ENCODE measurements at places on chromosomes 6 and 20.

GRCh38 chr6:144681334-144681733 is 396.2 kb downstream of the UTRN start:
- DNase-seq: no peak

DNA sequence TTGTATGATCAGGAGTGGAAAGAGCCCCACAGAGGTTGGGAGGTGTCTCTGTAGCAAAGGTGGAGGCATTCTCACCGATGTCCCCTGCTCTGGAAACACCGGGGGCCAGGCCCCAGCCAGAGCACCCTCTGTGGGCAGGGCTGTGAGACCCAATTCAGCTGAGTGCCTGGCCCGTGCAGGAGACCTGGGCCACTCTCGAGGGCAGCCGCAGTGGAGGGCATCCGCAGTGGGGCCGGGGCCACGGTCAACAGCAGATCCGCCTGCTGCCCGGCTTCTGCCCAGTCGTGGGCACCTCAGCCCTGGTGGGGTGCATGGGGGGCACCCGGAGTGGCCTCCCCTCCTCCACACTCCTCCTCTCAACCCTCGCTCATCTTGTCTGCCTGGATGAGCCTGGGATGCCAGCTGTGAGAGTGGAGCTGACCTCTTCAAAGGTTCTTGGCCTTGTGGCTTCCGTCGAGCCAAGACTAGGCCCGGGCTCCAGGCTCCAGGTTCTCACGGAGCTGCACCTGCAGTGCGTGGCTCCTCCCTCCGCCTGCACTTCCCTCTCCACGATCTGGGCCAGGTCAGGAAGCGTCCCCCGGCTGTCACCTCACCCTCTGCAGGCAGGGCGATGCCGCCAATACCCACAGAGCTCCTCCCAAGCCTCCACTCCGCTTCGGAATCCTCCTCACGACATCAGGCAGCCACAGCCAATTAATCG is 134.8 kb downstream of the TAF4 start:
- no peak for DNase-seq

DNA sequence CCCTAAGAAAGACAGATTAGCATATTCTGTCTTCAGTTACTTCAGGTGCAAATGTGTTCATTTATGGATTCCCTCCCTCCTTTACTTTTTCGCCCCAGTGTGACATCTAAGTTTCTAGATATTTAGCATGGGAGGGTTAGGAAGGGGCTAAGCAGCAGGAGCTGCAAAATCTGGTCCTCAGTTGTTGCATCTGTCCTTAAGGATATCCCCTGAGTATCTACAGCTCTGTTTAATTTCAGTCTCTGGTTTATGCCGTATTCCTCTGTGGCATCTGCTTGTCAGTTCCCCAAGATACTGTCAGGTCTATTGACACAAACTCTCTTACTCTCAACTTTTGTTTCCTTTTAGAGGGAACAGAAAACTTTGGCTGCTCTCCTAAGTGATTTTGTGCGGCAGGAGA is 754.6 kb upstream of the MAP3K7 start:
- no peak for DNase-seq

GRCh38 chr20:63172726-63173125 is 43.2 kb downstream of the YTHDF1 start:
- DNase-seq: no peak

GRCh38 chr6:45808917-45809316 is 206.7 kb downstream of the CLIC5 start:
- DNase-seq: no peak

DNA sequence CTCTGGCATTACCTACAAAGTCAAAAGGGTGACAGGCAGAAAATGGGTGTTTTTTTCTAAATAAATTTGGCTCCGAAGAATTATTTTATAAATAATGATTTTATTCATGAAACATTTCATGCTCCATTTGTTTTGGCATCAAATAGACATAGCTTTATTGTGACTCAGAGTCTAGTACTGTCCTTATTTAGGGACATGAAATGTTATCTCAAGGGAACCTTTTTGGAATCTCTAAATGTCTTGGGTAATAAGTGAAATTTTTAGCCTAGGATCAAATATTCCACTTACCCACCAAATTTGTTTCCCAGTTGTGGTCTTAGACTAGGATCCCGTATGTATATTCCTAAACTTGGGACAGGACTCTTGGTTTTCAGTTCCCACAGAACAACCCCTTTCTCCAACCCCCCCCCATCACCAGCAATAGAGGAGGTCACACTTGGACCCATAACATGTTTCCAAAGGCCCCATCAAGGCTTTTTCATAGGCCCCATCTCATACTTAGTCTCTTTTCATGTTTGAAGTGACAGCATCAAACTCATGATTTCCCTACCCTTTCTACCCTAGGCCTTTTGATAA is 81.8 kb downstream of the JAG1 start:
- no peak for DNase-seq

GRCh38 chr20:9062066-9062465 is 6.8 kb upstream of the PLCB4 start:
- no peak for DNase-seq

DNA sequence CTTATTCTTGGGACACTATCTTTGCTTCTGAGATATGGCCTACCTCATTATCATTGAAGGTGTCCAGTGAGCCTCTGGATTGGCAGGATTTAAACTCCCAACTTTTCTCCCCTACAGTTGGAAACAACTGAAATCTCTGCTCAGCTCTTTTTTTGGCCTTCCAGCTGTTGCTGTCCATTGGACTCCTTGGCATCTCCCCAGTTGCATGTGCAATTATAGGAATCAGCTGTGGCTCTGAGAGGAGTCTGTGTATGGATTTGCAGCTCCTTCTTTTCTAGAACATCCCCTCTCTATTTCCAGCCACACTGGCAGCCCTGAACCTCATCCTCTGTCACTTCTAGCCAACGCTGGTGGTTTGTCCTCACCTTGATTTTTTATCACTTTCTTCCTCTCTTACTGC is 21.2 kb downstream of the RAB22A start:
- DNase-seq: no peak

GRCh38 chr20:24942679-24943078 is 6.4 kb upstream of the CST7 start:
- DNase-seq: no peak

GRCh38 chr20:19992996-19993908 is 23.9 kb upstream of the NAA20 start:
- no peak for DNase-seq

- no peak for DNase-seq
Observed at GRCh38 chr20:37903317-37904007, 535 bp downstream of the VSTM2L start.

GRCh38 chr20:13870170-13870748 is 85.4 kb downstream of the NDUFAF5 start:
- no peak for DNase-seq

DNA sequence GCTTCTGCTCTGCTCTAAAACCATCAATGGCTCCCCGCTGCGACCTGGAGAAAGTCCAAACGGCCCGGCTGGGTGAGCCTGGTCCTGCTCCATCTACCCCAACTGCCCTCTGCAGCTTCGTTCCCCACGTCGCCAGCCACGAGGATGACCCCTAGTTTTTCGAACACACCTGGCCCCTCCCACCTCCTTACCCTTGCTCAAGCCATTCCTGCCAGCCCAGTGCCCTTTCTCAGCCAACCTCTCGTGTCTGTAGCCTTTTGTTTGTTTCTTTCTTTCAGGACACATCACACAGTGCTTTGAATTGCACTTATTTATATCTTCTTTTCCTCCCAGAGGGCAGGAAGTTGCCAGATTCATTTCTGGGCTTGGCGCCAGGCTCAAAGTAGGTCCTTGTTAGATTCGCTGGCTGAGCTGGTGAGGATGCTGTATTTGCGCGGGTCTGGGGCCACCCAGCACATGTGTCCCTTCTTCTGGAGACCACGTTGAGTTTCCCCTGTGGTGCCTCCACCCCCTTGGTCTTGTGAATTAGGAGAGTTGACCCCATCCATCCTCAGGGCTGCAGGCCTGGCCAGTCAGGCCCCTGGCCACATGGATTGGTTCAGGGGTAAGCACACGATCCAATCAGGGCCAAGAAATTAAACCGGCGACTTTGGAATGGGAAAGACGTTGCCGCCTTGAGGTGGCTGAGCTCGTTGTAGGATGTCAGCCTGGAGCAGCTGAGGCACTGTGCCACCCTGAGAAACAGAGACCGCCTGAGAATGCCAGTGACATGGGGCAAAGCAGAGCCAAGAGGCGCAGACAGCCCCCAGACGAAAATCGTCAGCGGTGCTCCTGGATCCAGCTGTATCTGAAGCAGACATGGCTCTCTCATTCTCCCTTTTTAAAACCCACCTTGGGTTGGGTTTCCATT is 156.0 kb downstream of the CEBPB start:
- no peak for DNase-seq

- DNase-seq: no peak
Observed at GRCh38 chr6:16839631-16840179, 78.4 kb upstream of the ATXN1 start.

GRCh38 chr20:37775200-37775599 is 81.4 kb downstream of the CTNNBL1 start:
- no peak for DNase-seq

DNA sequence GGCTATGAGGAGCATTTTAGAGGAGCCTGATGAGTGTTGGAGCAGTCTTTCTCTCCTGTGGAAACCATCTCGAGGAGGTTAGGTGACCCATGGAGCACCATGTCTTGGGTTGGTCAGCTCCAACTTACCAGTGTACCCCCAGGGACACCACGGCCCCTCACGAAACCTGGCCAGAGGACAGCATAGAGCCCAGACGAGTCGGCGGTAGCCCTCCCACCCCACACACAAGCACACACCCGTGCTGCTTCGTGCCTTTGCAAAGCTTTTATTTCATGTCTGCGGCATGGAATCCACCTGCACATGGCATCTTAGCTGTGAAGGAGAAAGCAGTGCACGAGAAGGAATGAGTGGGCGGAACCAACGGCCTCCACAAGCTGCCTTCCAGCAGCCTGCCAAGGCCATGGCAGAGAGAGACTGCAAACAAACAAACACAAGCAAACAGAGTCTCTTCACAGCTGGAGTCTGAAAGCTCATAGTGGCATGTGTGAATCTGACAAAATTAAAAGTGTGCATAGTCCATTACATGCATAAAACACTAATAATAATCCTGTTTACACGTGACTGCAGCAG is 53.6 kb downstream of the EZR start:
- DNase-seq: no peak
